ENCODE measurements at places on chromosomes 3 and 15.
A peak's percentile ranks its signal among the peaks of the same experiment; 100 is the strongest.

GRCh38 chr3:110193074-110193473 lies 855.7 kb upstream of the DPPA4 start:
- DNase-seq: no peak

DNA sequence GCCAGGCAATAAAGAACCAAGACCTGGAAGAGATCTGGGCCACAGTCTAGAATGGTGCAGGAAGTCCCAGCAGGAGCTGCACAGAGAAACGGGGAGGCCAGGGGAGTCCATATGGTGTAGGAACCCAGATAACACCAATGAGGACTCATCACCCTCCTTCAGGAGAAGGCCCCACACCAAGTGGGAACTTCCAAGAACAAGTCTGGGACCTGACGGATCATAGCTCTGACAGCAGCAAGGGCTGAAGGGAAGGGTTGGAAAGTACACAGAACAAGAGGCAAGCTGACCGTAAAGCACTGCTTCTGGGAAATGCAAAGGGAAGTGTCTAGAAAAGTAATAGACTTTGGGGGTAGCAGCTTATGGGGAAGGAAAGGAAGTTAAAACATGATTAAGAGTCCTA lies 34.5 kb downstream of the ANO10 start:
- no peak for DNase-seq

DNA sequence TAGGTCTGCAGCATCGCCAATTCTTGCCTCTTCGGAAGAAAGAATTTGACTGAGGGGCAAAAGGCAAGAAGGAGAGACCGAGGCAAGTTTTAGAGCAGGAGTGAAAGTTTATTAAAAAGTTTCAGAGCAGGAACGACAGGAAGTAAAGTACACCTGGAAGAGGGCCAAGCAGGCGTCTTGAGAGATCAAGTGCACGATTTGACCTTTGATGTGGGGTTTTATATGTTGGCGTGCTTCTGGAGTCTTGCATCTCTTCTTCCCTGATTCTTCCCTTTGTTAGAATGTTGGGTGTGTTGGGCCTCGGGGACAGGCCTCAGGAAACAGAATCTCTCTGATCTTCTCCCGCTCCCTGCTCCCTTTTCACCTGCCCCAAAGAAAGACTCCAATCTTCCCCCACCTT lies 40.6 kb upstream of the FLNB start:
- DNase-seq: no peak

DNA sequence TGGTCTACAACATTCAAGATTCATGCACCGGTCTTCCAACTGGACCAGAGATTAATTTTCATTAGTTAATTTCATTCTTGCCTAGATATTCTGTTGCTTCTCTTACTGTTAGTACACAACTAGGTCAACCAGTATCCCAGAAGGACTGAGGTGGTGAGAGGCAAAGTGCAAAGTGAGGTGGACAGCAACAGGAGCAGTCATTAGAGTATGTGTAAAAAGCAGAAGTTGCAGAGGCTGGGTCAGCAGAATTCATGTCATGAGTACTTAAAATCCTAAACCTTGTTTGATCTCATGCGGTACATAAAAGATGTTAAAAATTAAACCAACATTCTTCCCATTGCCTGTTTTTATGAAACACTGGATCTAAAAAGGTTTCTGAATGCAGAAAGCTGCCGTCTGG lies 46.7 kb downstream of the PARP14 start:
- DNase-seq: no peak

DNA sequence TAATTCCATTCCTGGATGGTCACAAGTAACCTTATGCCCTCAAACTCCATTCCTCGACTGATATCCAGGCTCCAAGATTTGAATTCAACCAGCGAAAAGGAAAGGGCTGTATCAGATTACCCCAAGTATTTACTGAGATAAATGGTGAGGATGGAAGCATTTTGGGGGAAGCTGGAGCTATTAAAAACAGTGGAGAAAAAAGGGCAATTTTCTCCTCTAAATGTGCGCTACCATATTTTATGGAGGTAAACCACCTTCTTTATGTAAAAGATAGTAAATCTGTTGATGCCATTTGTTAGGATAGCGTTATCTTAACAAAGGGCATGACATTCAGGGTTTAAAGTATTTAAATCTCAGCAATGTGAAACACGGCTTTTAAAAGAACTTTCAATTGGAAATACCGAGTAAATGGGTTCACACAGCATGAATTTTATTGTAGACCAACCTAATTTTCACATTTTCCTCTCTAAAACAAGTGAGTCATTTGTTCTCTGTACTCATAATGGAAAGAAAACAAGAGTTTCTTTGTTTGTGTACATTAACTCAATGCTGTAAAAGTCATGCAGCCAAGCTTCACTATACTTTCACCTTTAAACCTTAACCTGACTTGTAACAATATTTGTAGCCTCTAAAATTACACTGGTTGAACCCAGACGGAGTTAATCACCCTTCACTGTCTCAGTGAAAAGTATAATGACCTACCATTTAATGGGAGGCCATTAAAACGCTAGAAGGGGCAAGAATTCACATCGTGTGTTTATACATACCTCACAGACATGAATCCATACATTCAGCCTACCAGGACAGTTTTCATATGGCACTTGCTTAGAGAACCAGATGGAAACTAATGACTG lies 773.4 kb downstream of the ROBO1 start:
- no peak for DNase-seq

DNA sequence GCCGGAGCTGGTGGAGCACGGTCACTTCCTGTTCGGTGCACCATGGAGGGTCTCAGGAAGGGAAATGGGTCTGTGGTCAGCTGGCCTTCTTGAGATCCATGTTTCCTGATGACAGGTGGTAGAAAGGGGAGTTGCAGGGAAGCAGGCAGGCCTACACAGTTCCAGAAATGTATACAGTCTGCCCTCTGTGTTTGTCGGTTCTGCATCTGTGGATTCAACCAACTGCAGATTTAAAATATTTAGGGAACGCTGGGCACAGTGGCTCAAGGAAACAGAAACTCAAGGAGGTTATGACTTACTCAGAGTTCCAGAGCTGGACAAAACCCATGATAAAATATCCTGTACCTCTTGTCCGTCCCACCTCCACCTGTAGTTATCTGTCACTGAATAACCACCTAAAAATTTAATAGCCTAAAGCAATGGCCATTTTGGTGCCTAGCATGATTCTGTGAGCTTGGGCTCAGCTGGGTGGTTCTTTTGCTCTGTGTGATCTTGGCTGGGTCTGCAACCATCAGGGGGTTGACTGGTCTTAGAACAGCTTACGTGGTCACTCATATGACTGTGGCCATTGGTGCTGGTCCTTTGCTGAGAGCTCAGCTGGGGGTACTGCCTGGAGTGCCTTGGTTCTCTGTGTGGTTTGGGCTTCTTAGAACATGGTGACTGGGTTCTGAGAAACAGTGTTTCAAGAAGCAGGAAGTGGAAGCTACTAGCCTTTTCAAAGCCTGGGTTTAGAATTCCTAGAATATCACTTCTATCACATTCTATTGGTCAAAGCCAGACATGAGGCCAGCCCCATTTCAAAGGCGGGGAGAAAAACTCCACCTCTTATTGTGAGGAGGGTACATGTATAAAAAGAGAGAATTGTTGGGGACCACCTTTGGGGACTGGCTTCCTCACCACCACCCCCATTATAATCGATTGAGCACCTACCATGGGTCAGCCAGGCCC lies 239.7 kb upstream of the BHLHE40 start:
- DNase-seq: no peak

DNA sequence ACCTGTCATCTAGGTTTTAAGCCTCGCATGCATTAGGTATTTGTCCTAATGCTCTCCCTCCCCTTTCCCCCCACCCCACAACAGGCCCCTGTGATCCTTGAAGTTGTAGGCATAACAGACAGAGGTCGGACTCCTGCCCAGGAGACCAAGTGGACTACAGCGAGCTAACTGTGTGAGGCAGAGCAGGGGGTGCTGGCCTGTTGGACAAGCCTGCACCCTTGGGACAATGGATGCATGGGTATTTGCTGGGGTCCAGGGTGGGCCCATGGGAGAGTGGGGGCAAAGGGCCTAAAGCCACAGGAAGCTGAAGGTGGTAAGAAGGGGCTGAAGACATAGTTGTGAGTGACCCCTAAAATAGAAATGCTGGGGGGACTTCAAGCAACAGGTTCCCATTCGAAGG lies 2.5 kb downstream of the PLCB2 start:
- DNase-seq: no peak

- no peak for DNase-seq
Observed at GRCh38 chr15:97501291-97501690, 459.2 kb upstream of the ARRDC4 start.

DNA sequence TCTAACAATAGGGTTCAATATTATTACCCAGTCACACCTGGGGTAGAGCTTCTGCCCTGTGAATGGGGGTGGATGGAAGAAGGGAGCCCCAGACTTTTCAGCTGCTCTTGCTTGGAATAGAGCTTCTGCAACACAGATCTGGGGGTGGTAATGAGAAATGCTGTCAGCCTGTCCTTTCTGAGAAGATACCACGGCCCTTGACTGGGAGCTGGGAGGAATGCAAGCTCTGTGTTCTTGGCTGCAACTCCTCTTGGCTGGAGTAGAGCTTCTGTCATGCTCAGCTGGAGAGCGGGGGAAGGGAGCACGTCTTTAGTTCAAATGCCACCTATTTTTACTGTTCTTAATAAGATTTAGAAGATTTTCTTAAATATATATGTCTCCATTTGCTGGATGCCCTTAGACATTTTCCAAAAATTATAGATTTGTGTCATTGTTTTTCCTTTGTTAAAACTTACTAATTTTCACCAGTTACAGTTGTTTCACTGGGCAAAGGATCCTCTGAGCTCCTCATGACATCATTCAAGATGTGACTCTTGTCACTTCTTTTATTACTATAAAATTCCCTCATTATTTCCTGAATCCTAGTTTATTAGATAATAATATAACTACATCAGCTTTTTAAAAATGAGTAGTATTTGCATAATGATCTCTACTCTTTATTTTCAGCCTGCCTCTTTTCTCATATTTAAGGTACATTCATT lies 180.0 kb upstream of the TGFBR2 start:
- no peak for DNase-seq

- no peak for DNase-seq
Observed at GRCh38 chr15:91548549-91548948, 305.0 kb upstream of the SLCO3A1 start.

DNA sequence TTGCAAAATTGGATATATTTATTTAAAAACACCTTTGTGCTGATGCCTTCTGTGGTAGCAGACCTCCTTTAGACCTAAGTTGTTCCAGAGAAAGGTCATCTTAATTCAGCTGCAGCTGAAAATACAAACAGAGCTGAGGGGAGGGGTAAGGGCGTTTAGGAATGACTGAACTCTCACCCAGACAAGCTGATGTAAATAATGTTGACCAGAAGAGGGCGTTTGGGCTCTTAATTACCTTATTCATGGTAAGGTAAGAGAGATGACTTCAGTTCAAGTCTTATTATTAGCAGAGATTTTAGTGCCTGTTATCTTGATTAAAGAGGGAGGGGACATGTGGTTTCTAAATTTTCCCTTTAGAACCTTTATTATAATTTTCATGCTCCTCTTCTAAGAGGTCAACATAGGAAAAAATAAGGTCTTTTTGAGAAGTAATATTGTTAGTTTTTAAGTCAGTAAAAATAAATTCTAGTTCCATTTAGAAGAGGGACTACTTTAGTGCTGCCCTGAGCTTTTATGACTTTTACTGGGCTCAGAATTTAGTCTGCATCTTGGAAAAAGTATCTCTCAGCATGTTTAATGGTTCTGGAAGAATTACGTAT lies 46.3 kb downstream of the GPR171 start:
- peak; percentile 8 for DNase-seq

GRCh38 chr3:148066802-148067201 lies 630.9 kb upstream of the AGTR1 start:
- DNase-seq: no peak

DNA sequence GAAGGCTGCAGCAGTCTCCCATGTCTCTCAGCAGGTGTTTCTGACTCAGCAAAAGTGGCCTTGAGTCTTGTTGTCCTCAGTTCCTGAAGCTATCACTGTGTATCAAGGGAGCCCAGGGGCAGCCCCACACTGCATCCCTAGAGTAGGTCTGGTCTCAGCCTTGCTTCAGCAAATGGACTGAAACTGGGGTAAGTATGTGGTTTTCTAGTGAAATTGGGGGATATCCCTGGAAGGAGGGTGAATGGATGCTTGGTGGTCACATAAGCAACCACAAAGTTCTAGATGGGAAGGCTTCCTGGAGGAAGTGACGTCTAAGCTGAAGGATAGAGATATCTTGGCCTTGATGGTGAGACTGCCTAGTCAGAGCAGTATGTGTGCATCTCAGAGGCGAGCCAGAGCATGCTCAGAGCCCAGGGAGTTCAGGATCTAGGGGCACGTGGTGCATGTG lies 38.4 kb downstream of the TMEM158 start:
- DNase-seq: no peak

GRCh38 chr3:14761121-14761672 lies 57.6 kb upstream of the FGD5 start:
- no peak for DNase-seq

- no peak for DNase-seq
Observed at GRCh38 chr3:71854096-71854495, 69.1 kb upstream of the PROK2 start.

- no peak for DNase-seq
Observed at GRCh38 chr15:50256188-50257041, 9.1 kb downstream of the HDC start.

- no peak for DNase-seq
Observed at GRCh38 chr15:66169625-66170024, 83.9 kb downstream of the MEGF11 start.

DNA sequence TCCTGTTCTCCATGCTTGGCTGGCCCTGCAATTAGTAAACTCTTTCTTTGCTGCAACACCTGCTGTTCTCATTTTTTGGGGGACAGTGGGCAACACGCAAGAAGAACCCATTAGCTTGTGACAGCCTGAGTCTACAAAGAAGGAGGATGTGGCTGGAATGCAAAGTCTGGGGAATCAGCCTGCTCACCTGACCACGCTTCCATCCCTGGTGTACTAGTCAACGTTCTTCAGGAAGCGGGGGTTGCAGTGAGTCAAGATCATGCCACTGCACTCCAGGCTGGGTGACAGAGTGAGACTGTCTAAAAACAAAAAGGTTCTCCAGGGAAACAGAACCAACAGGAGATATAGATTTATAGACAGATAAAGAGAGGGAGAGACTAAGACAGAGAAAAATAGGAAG lies 27.7 kb upstream of the KBTBD12 start:
- DNase-seq: no peak

DNA sequence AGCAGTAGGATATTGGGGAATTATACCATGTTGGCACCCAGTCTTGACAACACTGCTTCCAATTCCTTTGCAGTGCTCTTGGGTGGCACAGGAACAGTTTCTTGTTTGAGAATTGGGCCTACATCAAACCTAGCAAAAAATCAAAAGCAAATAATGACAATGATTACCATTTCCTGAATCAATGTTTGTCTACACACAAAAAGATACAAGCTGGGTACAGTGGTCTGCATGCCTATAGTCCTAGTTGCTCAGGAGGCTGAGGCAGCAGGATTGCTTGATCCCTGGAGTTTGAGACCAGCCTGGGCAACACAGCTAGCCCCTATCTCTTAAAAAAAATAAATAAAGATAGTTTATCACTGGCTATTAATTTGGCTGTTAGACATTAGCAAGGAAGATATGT lies 8.0 kb downstream of the MTFMT start:
- DNase-seq: no peak
